ENCODE measurements at places on chromosomes 1 and 21.
A peak's percentile ranks its signal among the peaks of the same experiment; 100 is the strongest.

DNA sequence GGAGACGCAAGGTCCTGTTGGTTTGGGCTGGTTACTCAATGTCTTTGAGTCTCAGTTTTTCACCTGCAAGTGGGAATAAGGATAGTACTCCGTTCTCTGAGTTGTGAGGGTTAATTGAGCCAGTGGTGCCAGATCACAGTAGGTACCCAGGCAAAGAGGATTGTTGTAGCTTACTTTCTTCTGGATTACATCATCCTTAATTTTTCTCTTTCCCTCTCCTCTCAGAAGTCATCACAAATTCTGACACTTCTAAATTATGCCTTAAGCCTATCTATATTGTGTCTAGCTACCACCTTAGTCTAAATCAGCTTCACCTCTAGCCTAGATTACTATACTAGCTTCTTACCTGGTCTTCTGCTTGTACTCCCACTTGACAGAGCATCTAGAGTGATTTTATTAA lies 149.5 kb downstream of the ROR1 start:
- DNase-seq = no peak

GRCh38 chr1:228108742-228109072 lies 392 bp downstream of the MRPL55 start:
- DNase-seq = no peak

GRCh38 chr1:6580119-6580592 lies 362 bp downstream of the ZBTB48 start:
- no peak for DNase-seq

- DNase-seq = no peak
Observed at GRCh38 chr21:40187946-40188654, 320.9 kb downstream of the PCP4 start.

- DNase-seq = no peak
Observed at GRCh38 chr1:235296729-235297128, 31.2 kb downstream of the ARID4B start.

- no peak for DNase-seq
Observed at GRCh38 chr1:154844297-154844681, 25.8 kb downstream of the KCNN3 start.

GRCh38 chr1:200901796-200902444 lies 7.2 kb downstream of the INAVA start:
- no peak for DNase-seq

DNA sequence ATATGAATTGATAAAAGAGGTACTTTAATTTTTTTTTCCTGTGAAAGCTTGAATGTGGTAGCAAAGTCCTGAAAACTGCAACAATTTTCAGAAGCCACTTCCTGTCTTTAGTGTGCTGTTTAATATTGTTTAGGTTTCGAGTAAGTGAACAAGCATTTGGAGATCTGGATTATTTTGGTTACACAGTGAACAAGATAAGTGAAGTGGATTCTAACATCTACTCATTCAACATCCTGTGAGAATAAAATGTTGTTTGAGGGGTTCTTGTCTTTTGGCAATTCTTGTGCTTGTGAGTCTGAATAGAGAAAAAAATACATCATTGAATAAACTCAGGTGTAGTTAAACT lies 35.2 kb upstream of the PLA2G4A start:
- DNase-seq = no peak

DNA sequence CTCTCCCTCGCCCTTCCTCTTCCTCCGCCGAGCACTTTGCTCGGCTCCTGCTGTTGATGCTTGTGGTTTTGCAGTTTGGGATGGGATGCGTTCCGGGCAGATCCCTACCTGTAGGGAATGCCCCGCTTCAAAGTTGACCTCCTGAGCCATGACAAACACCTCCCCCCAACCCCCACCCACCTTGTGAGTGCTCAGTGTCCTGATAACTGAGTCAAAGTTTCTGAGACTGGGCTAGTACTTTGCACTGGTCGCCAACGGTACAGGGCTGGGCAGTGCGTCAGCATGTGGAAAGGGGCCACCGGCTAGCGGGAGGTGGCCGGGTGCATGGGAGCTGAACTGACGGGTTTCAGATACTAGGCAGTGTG lies 771 bp downstream of the RABGAP1L start:
- DNase-seq = peak; percentile 7

DNA sequence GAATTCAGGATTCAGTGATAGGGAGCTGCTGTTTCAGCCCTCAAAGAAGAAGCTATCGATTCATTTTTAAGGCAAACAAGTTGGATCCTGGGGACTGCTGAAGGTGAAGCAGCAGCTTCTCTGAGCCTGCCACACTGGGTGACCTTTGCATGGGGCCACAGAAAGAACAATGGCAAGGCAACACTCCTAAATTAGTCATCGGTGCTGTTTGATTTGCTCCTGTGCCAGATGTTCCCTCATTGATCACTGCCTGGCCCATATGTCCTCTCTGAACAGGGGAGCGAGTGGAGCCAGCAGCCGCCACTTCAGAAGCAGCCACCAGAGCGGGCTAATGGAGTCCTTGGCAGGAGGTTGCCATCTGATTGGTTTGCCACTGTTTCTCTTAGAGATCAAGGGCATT lies 391.5 kb downstream of the NTNG1 start:
- no peak for DNase-seq

- DNase-seq = peak; percentile 50
Observed at GRCh38 chr1:31216016-31216415, 23.7 kb downstream of the NKAIN1 start.

- DNase-seq = no peak
Observed at GRCh38 chr1:56080123-56080522, 499.2 kb downstream of the PLPP3 start.

DNA sequence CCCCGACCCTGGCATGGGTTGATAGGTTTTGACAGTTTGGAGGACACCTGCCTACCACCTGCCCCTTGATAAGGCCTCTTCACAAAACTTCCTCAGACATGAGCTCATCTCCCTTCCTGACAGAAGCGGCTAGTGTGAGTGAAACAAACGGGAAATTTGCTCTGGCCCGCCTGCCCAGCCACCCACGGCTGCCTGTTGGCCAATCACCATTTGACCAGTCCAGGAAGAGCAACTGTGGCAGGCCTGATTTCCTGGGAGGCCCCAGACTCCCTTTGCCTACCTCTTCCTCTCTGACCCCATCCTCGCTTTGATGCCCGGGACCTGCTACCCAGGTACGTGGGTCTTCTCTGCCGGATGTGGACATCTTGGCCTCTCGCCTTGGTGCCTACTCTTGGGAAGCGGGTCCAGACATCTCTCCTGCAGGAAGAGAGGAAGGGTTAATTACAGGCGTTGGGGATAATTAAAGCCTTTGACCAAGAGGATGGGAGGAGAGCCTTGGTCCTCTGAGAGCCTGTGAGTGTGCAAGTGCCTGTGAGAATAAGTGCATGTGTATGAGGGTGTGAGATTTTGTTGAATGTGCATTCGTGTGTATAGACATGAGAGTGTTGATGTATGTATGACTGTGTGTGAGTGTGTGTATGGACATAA lies 1.1 kb upstream of the EPHA2 start:
- no peak for DNase-seq

Measured in right renal pelvis (tissue), 4 donors.